ENCODE measurements at places on chromosomes 16 and 17.
A peak's percentile ranks its signal among the peaks of the same experiment; 100 is the strongest.

GRCh38 chr17:7476494-7476893 lies 2.9 kb downstream of the ZBTB4 start:
- peak; percentile 41 for DNase-seq

- DNase-seq: peak; percentile 42
Measured at GRCh38 chr16:1297018-1297696, 12.3 kb upstream of the UBE2I start.

DNA sequence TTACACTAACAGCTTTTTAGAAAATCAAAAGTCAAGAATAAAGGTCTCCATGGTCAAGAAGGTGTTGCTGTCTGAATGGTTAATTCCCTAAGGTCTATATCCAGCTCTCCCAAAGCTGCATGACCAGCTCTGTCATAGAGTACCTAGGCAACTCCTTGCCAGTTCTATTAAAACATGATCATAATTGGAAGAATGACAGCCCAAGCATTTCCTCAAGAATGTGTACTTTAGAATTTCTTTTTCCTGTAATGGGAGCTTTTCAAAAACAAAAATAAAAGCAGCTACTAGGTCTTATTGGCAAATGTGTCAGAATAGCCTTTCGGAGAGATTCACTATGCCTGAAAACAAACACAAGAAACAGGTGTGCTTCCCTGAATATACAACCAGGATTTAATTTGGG lies 7.9 kb downstream of the SPOP start:
- no peak for DNase-seq

DNA sequence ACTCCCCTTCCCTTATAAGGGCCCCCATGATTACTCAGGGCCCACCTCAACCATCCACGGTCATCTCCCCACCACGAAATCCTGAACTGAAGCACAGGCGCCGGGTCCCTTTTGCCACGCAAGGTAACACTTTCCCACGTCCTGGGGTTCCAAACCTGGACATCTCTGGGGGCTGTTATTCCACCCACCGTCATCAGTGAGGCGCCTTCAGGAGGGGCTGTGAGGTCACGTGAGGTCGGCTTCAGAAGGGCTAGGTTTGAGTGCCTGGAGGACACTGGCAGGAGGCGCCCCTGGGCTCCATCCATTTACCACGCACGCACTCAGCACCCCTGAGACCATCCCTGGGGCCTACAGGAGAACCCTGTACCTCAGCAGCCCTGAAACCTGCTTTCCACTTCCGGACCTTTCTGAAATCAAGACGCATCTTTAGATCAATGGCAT lies 4.1 kb downstream of the CD2BP2 start:
- no peak for DNase-seq

DNA sequence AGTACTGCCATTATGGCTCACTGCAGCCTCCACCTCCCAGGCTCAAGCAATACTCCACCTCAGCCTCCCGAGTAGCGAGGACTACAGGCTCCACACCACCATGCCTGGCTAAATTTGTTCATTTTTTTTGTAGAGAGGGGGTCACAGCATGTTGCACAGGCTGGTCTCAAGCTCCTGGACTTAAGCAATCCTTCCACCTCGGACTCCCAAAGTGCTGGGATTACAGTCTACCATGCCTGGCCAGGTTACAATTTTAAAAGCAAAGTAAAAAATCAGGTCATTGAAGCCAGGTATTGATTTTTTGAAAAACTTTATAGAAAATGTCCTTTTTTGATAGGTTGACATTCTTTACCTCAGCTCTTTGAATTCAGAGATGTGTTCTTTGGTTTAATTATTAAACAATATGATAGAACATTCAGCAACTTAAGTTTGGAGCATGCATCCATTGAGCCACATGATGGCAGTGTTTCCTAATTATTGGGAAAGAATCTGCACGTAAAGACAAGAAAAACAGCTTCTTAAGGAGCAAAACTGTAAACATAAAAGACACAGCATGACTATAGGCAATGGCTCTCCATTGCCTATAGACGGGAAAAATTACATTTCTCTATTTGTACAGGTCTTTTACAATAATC lies 1.7 kb upstream of the SLC16A11 start:
- DNase-seq: peak; percentile 90
